ENCODE measurements at places on chromosomes 3 and 15.

DNA sequence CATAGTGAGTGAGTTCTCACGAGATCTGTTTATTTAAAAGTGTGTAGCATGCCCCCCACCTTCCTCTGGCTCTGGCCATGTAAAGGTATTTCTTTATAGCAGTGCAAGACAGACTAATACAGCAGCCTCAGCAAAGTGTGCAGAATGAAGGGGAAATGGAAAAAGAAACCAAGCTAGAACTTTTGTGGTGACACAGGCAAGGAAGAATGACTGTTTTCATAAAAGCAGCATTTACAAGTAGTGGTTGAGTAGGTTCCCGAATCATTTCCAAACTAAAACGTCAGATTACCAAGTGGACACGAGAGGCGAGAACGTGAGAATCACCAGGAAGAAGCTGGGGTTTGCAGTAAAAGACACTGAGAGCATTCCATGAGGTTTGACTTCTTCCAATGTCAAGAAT, 100.2 kb upstream of the AKAP13 start:
- DNase-seq = no peak

GRCh38 chr3:108352176-108352575, 55.8 kb downstream of the HHLA2 start:
- DNase-seq = peak; percentile 8

DNA sequence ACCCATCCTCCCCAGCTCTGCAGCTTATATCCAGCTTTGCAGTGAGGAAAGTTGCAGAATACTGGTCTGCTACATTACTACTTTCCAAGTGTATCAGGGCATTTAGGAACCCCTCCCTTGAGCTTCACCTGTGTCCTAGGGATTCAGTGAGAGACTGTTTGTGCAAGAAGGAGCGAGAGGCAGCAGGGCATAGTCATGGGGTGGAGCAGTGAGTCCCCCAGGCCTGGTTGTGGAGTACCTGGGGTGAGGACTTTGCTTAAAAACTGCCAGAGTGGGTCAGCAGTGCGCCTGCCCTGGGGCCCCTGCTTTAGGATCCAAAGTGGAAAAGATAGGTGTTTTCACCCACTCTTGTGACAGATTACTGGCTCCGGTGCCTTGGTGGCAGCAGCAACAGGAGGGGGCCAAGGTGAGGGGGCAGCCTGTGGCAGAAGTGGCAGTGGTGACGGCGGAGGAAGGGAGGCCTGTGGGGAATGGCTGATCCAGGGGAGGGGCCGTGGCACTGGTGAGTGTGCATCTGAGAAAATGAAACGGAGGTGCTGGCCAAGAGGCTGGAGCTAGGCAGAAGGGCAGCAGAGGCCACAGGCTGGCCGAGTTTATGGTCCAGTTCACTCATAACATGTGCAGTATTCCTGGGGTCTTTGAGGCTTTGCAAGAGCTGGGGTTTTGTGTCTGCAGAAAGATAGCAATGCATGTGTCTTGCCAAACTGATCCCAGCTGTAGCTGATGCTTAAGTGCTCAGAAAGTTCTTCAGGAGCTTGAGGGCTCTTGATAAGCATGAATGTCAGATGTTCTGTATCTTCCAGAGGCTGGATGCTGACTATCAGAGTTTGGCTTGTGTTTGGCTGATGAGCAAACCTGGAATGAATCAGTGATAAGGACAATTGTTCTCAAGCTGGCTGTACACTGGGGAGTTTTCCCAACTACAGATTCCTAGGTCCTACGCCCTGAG, 43.4 kb downstream of the GOLGA6A start:
- no peak for DNase-seq

- DNase-seq = no peak
Observed at GRCh38 chr3:52441091-52441771, 3.7 kb downstream of the SEMA3G start.

- DNase-seq = no peak
Observed at GRCh38 chr3:23723930-23724329, 81.8 kb upstream of the UBE2E1 start.

GRCh38 chr15:81968691-81969090, 77.1 kb downstream of the MEX3B start:
- DNase-seq = no peak

DNA sequence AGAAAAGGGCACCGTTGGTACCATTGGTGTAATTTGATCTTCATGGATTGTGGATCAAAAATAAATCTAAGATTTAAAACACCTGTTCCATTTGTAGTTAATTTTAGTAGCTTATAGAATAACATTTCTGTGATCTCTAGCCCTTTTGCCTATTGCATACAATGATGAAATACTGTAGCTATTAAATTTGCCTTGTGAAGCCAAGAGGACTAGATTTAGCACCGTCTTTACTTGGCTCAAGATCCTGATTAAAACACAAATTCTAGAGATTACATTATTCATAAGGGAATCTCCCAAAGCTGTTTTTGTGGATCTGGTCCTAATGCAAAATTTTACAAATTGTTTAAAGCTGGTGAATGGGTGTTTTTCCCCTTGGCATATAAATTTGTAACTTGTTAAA, 8.2 kb downstream of the TBC1D23 start:
- DNase-seq = no peak

GRCh38 chr3:160413613-160414248, 14.3 kb downstream of the SMC4 start:
- DNase-seq = peak; percentile 54

DNA sequence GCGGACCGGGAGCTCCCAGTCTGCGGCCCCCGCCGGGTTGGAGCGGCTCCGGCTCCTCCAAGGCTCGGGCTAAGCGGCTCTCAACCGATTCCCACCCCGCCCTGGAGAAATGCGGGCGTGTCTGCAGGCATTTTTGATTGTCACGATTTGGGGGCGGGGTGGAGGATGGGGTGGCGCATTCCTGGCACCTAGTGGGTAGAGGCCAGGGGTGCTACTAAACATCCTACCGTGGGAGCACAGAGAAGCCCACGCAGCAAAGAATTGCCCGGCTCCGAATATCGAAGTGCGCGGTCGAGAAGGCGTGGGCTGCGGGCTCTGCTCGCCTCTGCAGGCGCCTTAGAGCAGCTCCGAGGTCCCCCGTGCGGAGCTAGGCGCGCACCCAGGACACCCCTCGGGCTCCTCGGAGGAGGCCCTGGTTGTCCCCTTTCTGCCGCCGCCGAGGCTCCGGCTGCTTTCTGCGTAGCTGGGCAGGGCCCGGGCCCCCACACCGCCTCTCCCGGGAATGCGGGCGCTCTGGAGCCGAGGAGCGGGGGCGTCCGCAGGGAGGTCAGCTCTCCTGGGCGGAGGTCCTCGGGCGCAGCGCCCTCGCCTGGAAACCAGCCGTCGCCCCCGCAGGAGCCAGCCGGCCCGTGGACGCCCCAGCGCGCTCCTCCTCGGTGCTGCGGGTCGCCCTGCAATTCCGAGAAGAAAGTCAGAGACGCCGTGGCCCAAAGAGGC, 16.5 kb upstream of the LAMP3 start:
- DNase-seq = peak; percentile 15

DNA sequence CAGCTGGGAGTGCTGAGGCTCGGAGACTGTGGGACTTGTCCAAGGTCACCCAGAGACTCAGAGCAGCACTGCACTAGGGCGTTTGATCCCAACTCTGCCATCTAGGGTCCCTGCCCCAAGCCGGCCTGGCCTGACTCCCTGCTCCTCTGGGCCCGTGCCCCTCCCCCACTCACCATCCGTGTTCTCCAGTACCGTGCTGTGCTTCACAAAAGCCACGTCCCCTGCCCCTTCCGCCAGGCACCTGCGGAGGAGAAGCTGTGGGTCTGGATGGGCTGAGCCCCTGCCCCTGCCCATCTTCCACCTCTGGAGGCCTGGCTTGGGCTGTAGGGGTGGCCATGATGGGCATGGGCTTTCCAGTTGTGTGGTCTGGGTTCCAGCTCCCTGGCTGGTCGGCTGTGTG, 8.4 kb downstream of the MELTF start:
- no peak for DNase-seq

GRCh38 chr3:195468391-195468776, 25.6 kb upstream of the ACAP2 start:
- no peak for DNase-seq

- DNase-seq = no peak
Observed at GRCh38 chr15:89199746-89200145, 21.6 kb downstream of the RLBP1 start.

DNA sequence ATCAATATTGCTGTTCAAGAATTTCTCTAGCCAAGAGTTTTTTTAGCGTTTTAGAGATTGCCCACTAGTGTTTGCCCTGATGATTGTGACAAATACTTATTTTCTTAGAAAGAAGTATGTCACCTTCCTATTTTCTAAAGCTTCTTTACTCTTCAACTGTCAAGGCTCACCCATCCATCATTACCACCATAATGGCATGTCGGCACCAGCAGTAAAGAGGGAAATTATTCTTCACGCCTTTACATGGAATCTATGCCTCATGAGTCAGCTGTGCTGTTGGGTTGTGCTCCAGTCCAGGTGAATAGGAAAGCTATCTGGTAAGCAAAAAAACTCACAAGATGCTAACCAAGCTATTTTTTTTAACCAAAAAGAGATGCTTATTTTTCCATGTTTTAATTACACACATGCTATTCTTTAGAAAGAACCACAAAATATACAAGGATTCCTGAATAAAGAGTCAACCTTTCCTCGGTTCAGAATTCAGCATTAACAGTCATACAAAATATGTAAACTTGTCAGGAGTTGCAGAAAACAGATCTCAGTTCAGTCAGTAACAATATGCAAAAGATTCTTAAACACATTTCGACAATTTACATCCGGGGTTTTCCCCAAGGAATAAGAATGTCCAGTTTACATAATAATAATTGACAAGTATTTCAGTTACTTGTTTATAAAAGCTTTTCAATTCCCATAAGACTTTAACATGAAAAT, 128.0 kb downstream of the ATP8B4 start:
- DNase-seq = no peak

DNA sequence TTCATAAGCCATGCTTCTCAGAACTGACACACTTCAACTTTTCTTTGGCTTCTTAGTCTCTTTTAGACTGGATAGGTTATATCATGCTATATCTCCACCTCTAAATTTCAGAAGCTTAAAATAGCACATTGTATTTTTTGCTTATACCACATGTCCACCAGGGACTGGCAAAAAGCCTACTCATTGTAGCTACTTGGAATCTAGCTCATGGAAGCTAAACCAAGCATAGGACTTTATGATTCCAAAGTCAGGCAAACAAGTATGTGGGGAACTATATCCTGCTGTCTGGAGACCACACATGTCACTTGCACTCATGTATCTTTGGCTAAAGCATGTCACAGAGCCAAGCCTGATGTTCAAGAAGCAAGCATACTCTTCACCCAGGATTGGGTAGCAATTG, 245.0 kb upstream of the RASGRP1 start:
- no peak for DNase-seq
